ENCODE measurements at places on chromosomes 7 and 10.

GRCh38 chr10:69800109-69800508, 1.6 kb upstream of the COL13A1 start:
- no peak for DNase-seq

DNA sequence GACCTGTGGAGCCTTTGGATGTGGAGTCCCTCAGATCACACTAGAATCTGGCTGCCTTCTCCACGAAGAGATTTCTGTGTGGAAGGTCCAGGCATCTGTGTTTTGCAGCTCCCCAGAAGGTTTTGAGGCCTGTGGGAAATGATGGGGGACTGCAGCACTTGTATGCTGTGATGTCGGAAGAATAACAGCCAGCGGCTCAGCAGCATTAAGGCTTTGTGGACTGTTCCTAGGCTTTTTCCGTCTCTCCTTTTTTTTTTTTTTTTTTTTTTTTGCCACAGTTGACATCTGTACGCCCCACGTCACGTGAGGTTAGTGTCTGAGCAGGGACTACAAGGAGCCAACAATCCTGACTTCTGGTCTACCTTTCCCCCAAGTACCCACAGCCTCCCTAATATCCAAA, 181.3 kb downstream of the PFKFB3 start:
- no peak for DNase-seq

DNA sequence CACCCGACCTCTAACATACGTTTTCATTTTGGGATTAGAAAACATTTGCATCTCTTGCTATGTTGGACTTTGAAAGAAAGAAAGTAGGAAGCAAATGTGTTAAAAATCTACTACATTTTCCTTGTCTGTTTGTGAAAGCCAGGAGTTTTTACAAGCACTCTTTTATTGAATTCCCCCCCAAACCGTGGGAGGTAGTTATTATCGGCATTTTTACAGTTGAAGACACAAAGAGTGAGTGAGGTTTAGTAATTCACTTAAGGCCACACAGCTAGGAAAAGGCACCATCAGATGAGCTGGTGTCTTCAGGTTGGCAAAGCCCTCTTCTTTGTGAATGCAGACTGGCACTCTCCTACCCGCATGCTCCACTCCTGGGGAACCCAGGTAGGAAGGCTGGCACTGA, 23.5 kb upstream of the SFMBT2 start:
- DNase-seq, result no peak

GRCh38 chr10:8435186-8436055, 380.9 kb downstream of the GATA3 start:
- DNase-seq, result no peak

GRCh38 chr10:86300931-86301830, 65.4 kb downstream of the GRID1 start:
- DNase-seq, result no peak

GRCh38 chr10:82821043-82821442, 946.0 kb downstream of the NRG3 start:
- no peak for DNase-seq

DNA sequence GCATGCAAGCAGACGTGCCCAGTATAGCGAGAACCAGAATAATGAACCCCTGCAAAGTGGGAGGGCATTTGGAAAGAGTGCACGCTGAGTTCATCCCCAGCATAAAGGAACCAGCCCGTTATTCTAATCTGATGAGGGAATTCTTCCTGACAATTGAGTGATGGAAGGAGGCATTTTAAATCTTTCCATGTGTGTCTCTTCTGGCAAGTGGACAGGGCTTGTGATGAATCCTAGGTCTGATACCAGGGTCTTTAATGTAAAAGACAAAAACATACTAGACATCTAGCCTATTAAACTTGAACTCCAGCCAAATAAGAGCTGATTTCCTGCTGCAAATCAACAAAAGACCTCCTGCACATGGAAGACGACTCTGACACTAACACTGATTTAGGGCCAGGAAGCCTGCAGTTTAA, 301.2 kb downstream of the DPP6 start:
- DNase-seq, result no peak

GRCh38 chr10:13890233-13891127, 303.7 kb downstream of the PRPF18 start:
- no peak for DNase-seq

DNA sequence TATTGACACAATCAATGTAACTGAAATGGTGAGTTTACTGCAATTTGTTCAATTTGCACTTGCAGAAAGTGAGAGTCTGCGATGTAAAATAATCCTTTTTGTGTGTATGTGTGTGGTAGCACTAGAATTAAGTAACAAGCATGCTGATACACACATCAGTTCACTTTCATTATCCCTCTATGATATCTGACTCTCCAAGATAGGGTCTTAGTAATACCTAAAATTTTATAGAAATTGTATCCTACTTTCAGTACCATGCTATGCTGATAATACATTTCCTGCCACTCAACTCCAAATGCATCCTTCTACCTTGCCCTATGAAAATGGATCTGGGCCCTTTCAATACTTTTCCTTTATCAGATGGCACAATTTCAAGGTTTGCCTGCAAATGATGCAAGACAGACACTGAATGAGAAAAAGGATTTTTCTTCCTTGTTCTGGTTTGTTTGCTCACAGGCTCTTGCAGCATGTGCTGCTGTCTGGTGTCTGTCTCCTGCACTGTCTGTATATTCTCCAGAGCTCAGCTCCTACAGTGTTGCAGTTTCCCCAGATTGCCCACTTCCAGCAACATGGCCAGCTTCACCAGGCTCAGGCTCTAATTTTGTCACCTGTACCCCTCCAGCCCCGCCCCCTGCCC, 297.9 kb upstream of the HGF start:
- DNase-seq, result no peak

GRCh38 chr10:77643795-77644468, 6.3 kb upstream of the KCNMA1 start:
- DNase-seq, result no peak

All from stimulated activated CD8-positive, alpha-beta memory T cell treated with anti-CD3 and anti-CD28 coated beads, Interleukin-15, amount 100 ng/mL, for 4 hours (primary cell).